Activated CD8-positive, alpha-beta memory T cell treated with anti-CD3 and anti-CD28 coated beads, Interleukin-2, amount 10 ng/mL, durations not matched to agents 7 days and 5 days (primary cell): ENCODE measurements at places on chromosomes 13 and 19. TPM values are rescaled to one million over a fixed set of nuclear protein-coding genes. Genes with fewer than 3 reads are reported as not detected.

KISS1R gene
- 1.1 TPM for total RNA-seq

EPSTI1 gene
- 150 TPM for total RNA-seq

PDX1 gene
- not detected for total RNA-seq

TMEM86B gene
- 10.4 TPM for total RNA-seq

ELSPBP1 gene
- total RNA-seq = not detected

LHB gene
- total RNA-seq = not detected

CYP4F8 gene
- total RNA-seq = not detected

NPAS1 gene
- 0.41 TPM for total RNA-seq

ICAM1 gene
- total RNA-seq = 17.7 TPM

WDR87 gene
- total RNA-seq = not detected

TNNI3 gene
- not detected for total RNA-seq

GPR12 gene
- total RNA-seq = not detected

FFAR3 gene
- total RNA-seq = not detected

CEACAM16 gene
- total RNA-seq = not detected

KLK2 gene
- total RNA-seq = 0.29 TPM

FREM2 gene
- total RNA-seq = 0.23 TPM

ZNF491 gene
- 0.96 TPM for total RNA-seq

LGALS4 gene
- 1.4 TPM for total RNA-seq

MUC16 gene
- total RNA-seq = 0.12 TPM

SCN1B gene
- 0.37 TPM for total RNA-seq

WDR18 gene
- total RNA-seq = 64.5 TPM

CLDN10 gene
- not detected for total RNA-seq

MAP2K2 gene
- total RNA-seq = 201 TPM

LRRC63 gene
- 1.5 TPM for total RNA-seq

TMC4 gene
- total RNA-seq = 1.3 TPM

GPALPP1 gene
- total RNA-seq = 29.6 TPM

SLC25A15 gene
- total RNA-seq = 11.2 TPM

MEDAG gene
- total RNA-seq = 0.38 TPM

TMEM221 gene
- total RNA-seq = not detected

PBX4 gene
- total RNA-seq = 62.3 TPM

OR7C1 gene
- total RNA-seq = not detected
